CD4-positive, alpha-beta T cell (primary cell): ENCODE measurements at places on chromosomes 2 and 18. TPM values are rescaled to one million over a fixed set of nuclear protein-coding genes. Genes with fewer than 3 reads are reported as not detected.

TEX44 gene
- not detected for total RNA-seq

RAB31 gene
- 1.3 TPM for total RNA-seq

CMPK2 gene
- 6.5 TPM for total RNA-seq

TMEM247 gene
- not detected for total RNA-seq

GRCh38 chr18:79026491-79026890 lies 42.7 kb upstream of the ATP9B start:
- no peak for DNase-seq

GRCh38 chr2:172420216-172420615 lies 7.2 kb upstream of the ITGA6 start:
- no peak for DNase-seq

- DNase-seq, result no peak
These were observed 129.6 kb upstream of the CNGA3 start for GRCh38 chr2:98216616-98217015.

DNA sequence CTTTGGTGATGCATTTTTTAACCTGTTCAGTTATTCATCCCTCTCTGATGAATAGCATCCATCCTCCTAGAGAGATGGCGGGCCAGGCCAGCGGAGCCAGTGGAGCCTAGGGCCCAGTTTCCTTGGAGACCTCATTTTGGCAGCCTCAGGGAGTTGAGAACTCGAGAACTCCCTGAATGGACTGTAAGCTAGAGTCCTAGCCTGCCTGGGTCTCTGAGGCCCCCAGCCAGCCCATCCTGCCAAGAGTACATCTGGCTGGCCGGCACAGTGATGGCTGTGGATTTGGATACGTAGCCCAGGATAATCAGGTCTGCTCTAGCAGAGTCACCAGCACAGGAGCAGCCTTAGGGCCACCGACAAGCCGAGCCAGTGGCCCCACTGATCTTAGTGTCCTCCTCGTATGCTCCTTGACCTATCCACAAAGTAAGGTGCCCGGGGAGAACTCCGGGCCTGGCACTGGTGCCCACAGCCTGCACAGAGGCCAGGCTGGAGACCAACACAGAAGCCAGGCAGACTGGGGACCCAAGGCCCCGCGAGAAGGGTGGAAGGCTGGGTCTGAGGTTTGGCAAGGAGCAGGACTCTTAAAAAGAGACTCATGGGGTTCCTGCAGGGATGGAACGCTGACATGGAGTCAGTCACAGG lies 110.5 kb upstream of the MCFD2 start:
- no peak for DNase-seq

DNA sequence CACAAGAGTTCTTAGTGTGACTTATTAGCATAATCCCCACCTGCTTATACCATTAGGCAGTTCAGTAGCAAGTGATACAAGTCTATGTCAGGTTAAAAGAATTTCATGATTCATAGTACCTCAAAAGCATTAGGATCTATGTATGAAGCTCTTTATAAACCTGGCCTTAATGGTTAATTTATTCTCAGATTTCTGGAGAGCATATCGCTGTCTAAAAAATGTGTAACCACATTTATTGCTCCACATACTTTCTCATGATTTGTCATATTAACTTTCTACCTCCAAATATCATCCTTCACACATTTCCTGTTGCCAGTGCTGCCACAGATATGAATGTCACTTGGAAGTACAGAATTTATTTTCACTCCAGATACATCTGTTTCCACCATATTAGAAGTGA lies 332.8 kb upstream of the MAP2 start:
- DNase-seq, result no peak

GRCh38 chr2:170747921-170748320 lies 22.3 kb upstream of the ERICH2 start:
- no peak for DNase-seq

DNA sequence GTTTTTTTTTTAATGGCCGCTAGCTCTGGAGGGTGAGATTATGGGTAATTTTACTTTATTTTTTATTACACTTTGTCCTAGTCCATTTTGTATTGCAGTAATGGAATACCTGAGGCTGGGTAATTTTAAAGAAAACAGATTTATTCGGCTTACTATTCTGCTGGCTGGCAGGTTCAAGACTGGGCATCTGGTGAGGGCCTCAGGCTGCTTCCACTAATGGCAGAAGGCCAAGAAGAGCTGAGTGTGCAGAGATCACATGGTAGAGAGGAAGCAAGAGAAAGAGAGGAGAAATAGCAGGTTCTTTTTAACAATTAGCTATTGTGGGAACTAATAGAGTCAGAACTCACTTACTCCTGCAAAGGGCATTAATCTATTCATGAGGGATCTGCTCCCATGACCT lies 52.4 kb upstream of the ARHGAP28 start:
- no peak for DNase-seq

- DNase-seq, result no peak
These were observed 234.4 kb downstream of the LPIN1 start for GRCh38 chr2:11980809-11981208.

DNA sequence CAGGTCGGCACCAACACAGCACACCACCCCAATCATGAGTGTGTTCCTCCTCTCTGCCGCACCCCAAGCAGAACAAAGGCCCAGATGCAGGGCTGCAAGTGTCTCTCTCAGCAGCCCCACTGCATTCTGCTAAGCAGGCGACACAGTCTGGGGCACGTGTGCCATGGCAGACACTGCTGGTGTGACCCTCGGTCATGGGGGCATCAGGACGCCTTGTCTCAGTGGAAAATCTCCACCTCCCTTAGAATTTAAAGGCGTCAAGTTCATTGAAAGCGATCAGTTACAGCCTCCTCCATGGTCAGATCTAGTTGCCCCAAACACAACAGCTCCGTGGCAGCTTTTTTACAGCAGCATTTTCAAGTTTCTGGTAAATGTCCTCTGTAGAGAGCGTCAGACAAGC lies 57.2 kb downstream of the ADNP2 start:
- DNase-seq, result no peak

DNA sequence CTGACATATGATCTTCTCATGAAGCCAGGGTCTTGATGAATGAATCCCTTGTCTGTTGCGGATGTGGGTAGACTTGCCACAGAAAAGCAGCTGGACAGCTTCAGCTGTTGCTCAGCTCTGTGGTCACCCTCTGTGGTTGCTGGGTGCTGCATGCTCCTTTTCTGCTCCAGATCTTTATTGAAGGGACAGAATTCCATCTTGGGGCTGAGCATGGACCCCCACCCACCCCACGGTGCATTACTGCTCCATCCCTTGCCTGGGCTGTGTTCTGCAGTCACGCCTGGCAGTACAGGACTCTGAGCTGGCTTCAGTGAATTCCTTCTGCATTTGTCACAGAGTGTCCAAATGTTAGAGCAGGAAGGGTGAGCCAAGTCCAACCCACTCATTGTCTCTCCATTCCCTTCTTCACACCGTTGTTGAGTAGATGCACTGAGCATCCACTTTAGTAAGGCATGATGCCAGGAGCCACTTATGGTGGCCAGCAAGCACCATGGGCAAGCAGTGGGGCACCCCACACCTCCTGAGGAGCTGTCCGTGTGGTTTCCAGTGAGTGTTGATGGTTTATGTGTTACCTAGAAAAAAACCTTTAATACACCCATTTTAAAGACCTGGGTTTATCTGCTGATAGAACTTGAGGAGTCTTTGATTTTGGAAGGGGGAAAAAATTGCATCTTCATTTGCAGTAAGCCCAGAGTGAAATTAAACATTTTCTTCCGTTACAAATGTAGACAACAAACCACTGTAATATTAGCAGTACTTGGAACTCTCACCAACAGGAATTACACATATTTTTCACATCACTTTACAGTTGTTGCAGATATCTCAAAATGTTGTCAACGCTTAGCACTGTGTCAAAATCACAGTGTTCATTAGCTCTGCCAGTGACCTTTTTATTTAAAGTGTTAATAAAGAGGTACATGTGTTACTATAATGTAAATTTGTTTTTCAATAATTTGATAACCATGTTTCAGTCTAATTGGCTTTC lies 14.7 kb upstream of the ITGB6 start:
- no peak for DNase-seq

DNA sequence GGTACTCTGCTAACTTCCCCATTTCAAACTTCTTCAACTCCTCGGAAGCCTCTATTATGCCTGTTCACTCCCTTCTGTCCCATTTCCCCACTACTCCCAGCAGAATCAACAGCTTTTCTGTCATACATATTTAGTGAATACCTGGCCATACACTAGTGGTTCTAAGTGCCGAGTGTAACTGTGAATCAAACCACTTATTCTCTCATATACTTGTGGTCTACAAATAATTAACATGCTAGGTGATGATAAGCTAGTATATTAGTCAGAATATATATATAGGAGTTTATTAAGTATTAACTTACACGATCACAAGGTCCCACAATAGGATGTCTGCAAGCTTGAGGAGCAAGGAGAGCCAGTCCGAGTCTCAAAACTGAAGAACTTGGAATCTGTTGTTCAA lies 150.7 kb downstream of the CCDC102B start:
- DNase-seq, result no peak

GRCh38 chr2:100260712-100261620 lies 61.3 kb downstream of the LONRF2 start:
- DNase-seq, result no peak
